ENCODE measurements at places on chromosomes 7 and 10. TPM values are rescaled to one million over a fixed set of nuclear protein-coding genes. Genes with fewer than 3 reads are reported as not detected.

- H3K27ac ChIP-seq = no peak overlapping the region
- peaks cover 6% of the 10 kb centered on the region for H3K4me1 ChIP-seq
- H3K36me3 ChIP-seq = no peaks in the 10 kb centered on the region
- DNase-seq = no peak
- no peaks in the 10 kb centered on the region for H3K27me3 ChIP-seq
Observed at GRCh38 chr10:98415731-98416119, 743 bp upstream of the PYROXD2 start.

GRCh38 chr10:21278491-21279216 lies 246.8 kb downstream of the SKIDA1 start:
- DNase-seq = peak; percentile 93
- H3K27ac ChIP-seq = no peak overlapping the region
- 0 out of 3 replicates have a peak overlapping the region, but pooled peaks have one; percentile 0 for H3K4me3 ChIP-seq
- peaks cover 7% of the 10 kb centered on the region for H3K4me1 ChIP-seq
- H3K27me3 ChIP-seq = no peaks in the 10 kb centered on the region

- no peaks in the 10 kb centered on the region for H3K36me3 ChIP-seq
- no peak overlapping the region for H3K27ac ChIP-seq
- no peak overlapping the region for H3K4me3 ChIP-seq
- H3K27me3 ChIP-seq = no peaks in the 10 kb centered on the region
- H3K4me1 ChIP-seq = no peaks in the 10 kb centered on the region
Observed at GRCh38 chr7:50095634-50096033, 2.6 kb upstream of the ZPBP start.

The PRKAR2B gene
- 15.2 TPM for total RNA-seq
